Glutamatergic neuron (in vitro differentiated cells): ENCODE measurements at places on chromosomes 12 and 14.

- no peak for DNase-seq
These were observed 211.6 kb downstream of the FBXL14 start for GRCh38 chr12:1382826-1383225.

- no peak for DNase-seq
These were observed 36.2 kb downstream of the GNPTAB start for GRCh38 chr12:101794574-101794973.

GRCh38 chr12:70823182-70823976, 97.2 kb downstream of the PTPRR start:
- DNase-seq, result no peak

- no peak for DNase-seq
These were observed 128.3 kb downstream of the AACS start for GRCh38 chr12:125193376-125194152.

DNA sequence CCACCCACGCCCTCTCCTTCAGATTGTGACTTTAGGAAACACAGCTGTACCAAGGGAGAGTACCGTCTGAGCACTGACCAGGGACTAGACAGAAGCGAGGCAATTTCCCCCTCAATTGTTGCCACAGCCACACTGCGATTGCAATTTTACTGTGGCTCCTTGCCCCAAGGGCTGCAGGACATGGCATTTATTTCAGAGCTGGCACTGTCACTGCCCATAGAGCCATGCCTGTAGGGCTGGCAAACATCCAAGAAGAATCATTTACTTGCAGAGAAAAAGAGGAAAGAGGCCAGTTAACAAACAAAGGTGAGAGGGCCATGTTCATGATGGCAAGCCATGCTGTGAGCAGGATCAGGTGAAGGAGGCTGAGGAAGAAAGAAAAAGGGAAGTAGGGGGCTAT, 129.6 kb downstream of the EMP1 start:
- no peak for DNase-seq

DNA sequence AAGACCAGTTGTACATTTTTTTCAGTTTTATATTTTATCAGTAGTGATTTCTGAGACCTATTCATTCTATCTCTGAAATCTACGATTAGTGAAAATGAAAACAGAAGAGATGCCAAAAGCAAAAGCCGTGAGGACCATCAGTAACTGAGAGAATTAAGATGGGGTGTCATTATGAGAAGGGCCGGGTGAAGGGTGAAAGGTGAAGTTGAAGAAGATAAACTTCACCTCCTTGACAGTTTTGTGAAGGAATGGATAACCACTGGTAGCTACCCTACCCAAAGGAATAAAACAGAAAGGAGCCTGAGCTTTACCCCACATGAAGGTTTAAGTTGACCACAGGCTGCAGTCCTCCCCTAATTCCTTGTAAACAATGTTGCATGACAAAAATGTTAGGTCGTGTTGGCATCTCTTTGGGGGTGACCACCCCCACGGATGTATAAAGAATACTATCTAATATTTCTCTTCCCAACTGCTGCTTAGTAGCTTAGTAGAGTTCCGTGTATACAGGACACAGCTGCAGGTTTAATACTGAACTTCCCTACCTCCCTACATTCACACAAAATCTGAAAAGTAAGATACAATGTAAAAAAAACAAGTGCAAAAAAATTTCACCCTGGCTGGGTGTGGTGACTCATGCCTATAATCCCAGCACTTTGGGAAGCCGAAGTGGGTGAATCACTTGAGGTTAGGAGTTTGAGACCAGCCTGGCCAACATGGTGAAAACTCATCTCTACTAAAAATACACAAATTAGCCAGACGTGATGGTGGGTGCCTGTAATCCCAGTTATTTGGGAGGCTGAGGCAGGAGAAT, 23.9 kb downstream of the GPR19 start:
- DNase-seq, result no peak

- DNase-seq, result no peak
These were observed 21.2 kb upstream of the MEG3 start for GRCh38 chr14:100804558-100805309.

DNA sequence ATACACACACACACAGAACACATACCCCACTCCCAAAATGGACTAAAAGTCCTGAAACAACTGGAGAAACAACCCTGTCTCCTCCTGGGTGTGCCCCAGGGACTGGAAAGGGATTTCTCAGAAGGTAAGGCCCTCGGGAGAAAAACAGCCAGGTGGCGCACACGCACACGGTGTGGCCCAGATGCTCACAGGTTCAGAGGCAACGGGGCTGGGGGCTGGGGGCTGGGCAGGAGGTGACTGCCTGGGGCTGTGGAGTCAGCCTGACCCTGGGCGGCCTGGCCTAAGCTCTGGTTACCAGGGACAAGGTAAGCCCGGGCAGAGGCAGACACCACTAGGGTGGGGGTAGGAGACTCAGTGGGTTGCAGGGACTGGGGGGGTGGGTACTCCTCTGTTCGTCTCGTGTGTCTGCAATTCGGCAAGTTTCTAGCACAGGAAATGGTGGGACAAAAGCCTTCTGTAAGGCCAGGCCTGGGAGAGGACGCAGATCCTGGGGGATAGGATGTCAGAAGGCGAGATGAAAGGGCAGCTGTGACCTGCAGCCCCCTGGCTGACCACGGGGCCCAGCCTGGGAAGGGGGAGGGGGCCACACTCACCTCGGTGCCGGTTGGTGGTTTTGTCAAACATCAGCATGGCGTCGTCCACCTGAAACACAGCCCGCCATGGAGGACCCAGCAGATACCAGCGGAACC, 10.4 kb downstream of the MSI1 start:
- DNase-seq, result no peak
